ENCODE measurements at places on chromosomes 2 and 18.
A peak's percentile ranks its signal among the peaks of the same experiment; 100 is the strongest.

DNA sequence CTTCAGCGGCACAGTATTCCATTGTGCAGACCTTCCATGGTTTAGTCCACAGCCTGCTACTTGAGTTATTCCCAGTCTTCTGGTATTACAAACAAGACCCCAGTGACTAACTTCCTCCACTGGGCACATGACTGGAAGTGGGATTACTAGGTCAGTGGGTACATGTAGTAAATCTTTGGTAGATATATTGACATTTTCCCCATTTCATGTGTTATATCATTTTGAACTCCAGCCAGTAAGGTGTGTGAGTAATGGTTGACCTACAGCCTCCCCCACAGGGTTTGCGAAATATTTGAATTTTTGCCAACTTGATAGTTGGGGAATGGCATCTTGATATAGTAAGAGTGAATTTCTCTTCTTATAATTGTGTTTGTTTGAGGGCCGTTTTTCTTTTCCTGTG is 58.8 kb downstream of the RNF144A start:
- no peak for DNase-seq

- DNase-seq, result no peak
These were observed 4.7 kb upstream of the RAB11FIP5 start for GRCh38 chr2:73117441-73117840.

DNA sequence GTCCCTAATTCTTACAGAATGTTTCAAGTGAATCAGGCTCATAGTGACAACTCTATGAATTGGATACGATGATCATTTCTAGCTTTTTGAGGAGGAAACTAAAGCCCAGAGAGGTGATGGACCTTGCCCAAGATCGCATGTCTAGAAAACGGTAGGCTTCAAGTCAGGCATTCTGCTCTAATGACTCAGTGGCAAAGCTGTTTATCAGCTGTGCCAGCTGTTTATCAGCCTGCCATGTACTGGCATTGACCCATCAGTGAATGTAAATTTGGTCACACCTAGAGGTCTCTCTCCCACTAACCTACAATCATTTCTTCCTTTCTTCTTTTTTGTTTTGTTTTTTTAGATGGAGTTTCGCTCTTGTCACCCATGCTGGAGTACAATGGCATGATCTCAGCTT is 6.1 kb upstream of the DAW1 start:
- no peak for DNase-seq

- no peak for DNase-seq
These were observed 50.0 kb upstream of the MBOAT2 start for GRCh38 chr2:9053534-9053931.

- no peak for DNase-seq
These were observed 257.5 kb upstream of the FN1 start for GRCh38 chr2:215693193-215693998.

DNA sequence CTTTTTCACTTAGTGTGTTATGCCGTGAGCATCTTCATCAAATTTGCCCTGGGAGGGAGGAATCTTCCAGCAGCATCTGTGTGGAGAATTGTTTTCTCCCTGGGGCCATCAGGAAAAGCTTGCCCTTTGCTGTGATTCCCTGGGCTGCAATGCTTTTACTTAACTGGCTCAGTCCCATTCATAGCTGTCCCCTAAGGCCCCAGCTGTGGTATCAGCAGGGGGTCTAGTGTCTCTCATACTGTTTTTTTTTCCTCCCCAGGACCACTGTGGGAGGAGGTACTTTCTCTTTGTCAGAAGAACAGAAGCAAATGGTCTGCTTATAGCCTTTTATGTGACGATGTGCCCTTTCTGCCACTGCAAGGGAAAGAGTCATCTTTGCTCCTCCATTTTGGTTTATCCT is 176.8 kb upstream of the CELF4 start:
- peak; percentile 24 for DNase-seq

DNA sequence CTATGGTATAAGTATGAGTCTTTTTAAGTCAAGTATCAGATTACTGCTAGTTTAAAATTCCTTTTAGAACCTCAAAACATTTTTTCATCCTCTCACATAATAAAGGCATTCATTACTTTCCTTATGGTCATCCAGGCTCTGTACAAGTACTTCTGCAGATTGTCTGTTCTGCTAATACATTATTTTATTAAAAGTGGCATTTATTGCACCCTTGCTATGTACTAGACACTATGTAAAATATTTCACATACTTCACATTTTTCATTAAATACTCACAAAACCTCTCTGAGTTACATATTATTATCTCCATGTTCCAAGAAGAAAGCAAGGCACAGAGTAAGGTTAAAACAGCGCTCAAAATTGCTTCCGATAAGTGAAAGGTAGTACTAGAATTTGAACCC is 84.1 kb downstream of the RAPH1 start:
- DNase-seq, result no peak

GRCh38 chr2:151478011-151478410 is 68.3 kb downstream of the RIF1 start:
- no peak for DNase-seq

- no peak for DNase-seq
These were observed 346.0 kb upstream of the DLGAP1 start for GRCh38 chr18:4801151-4801550.
